ENCODE measurements at places on chromosomes 5 and 9. TPM values are rescaled to one million over a fixed set of nuclear protein-coding genes. Genes with fewer than 3 reads are reported as not detected.

The ZNF189 gene
- 7.3 TPM for polyA plus RNA-seq

GRCh38 chr5:134445856-134446818 lies 34.5 kb upstream of the CDKN2AIPNL start:
- peaks cover 7% of the 10 kb centered on the region for H3K4me1 ChIP-seq
- no peak overlapping the region for H3K4me3 ChIP-seq
- DNase-seq = peak; percentile 67
- H3K27ac ChIP-seq = no peak overlapping the region

The SUSD1 gene
- polyA plus RNA-seq = 5.7 TPM

- H3K36me3 ChIP-seq = no peaks in the 10 kb centered on the region
- H3K4me1 ChIP-seq = peaks cover 4% of the 10 kb centered on the region
- peak overlapping the region; percentile 62 for H3K27ac ChIP-seq
- DNase-seq = no peak
- no peak overlapping the region for H3K4me3 ChIP-seq
Measured at GRCh38 chr5:90878081-90878480, 319.5 kb downstream of the ADGRV1 start.
